Suppressor macrophage treated with lipopolysaccharide for 1 hour (primary cell): ENCODE measurements at places on chromosomes 11 and 22.

DNA sequence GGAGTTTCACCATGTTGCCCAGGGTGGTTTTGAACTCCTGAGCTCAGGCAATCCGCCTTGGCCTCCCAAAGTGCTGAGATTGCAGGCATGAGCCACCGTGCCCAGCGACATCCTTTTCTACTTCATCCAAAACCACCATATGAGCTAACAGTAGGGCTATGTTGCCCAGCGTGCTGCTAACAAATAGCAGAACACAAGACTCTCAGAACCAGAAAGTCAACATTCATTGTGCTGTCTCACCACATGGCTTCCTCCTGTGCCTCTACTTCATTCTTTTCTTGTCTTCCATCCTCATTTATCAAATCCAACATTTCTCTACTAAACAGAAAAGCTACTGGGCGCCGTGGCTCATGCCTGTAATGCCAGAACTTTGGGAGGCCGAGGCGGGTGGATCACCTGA is 12.0 kb upstream of the DENND5A start:
- no peak for DNase-seq

DNA sequence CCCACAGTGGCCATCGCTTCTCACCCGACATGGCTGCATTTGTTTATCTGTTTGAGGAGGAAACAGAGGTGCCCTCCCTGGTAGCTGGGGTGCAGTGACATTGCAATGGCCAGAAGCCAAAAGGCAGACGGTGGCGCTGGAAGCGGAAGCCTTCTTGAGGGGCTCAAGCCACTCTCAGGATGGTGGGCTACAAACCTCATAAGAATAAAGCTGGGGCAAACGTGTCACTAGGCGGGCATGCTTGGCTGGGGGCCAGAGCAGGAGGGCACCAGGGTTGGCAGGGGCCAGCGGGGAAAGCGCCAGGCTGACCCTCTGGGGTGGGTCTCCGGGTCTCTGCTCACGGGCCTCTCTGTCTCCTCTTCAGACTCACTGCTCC is 12.6 kb downstream of the TNNT3 start:
- no peak for DNase-seq

GRCh38 chr22:34344702-34345101 is 424.4 kb upstream of the LARGE1 start:
- no peak for DNase-seq

GRCh38 chr11:14125529-14125928 is 163.0 kb downstream of the SPON1 start:
- no peak for DNase-seq

GRCh38 chr22:36379593-36380361 is 8.0 kb downstream of the MYH9 start:
- no peak for DNase-seq

- DNase-seq, result no peak
Measured at GRCh38 chr11:117435326-117435725, 107.7 kb downstream of the CEP164 start.

- peak; percentile 59 for DNase-seq
Measured at GRCh38 chr11:8259306-8259959, 4.2 kb downstream of the LMO1 start.

GRCh38 chr11:70057080-70057479 is 21.0 kb upstream of the ANO1 start:
- no peak for DNase-seq

GRCh38 chr11:68756171-68756766 is 4.9 kb upstream of the TESMIN start:
- no peak for DNase-seq

DNA sequence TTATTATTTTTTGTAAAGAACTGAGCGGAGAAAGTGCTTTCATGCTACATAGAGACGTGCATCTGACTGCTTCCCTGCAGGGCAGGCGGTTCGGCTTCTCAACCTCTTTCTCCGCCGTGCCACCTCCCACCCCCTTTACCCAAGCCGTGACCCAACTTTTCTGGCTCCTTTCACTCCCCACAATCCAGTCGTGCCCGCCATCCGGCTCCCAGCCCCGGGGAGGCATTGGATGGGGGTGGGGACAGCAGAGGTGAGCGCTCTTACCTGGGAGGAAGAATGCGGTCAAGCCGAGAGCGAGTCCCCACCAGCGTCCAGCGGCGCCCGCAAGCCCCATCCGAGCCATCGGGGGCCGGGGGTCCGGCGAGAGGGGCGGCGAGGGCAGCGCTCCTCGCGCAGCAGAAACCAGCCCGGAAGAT is 781 bp downstream of the NECTIN1 start:
- DNase-seq, result peak; percentile 20

GRCh38 chr11:124707829-124708228 is 31.9 kb upstream of the NRGN start:
- DNase-seq, result no peak

GRCh38 chr11:113977071-113977490 is 2.2 kb downstream of the HTR3A start:
- DNase-seq, result no peak

GRCh38 chr11:20080032-20080685 is 80.1 kb downstream of the DBX1 start:
- no peak for DNase-seq

- DNase-seq, result peak; percentile 49
Measured at GRCh38 chr11:19615341-19616183, 97.1 kb upstream of the NAV2 start.

DNA sequence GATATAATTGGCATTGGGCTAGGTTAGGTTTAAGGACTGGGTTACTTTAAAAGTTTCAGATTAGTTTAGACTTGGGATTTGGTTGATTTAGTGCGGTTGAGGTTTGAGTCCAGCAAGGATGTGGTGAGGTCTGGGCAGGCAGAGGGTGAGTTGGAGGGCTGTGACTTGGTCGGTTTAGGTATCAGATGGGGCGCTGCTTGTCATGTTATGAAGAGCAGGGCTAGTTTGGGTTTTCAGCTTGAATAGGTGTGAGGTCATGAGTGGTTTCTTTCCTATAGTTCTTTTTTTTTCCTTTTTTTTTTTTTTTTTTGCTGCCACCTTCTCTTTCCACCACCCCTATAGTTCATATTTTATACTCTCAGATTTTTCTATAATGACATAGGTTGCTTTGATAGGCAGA is 4.8 kb downstream of the CLCF1 start:
- no peak for DNase-seq

DNA sequence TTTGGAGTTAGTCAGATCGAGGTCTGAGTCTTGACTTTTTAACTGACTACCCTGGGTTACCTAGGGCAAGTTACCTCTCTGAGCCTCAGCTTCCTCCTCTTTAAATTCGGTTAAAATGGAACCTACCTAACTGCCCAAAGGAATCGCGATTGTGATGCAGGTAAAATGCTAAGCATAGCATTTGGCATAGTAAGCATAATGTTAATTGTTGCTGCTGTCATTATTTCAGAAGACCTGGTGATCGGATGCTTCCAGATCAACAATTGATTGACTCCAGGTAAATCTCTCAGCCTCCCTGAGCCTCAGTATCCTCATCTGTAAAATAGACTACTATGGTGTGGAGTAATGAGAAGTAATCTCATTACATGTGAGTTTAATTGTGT is 550 bp upstream of the SLC43A1 start:
- no peak for DNase-seq

DNA sequence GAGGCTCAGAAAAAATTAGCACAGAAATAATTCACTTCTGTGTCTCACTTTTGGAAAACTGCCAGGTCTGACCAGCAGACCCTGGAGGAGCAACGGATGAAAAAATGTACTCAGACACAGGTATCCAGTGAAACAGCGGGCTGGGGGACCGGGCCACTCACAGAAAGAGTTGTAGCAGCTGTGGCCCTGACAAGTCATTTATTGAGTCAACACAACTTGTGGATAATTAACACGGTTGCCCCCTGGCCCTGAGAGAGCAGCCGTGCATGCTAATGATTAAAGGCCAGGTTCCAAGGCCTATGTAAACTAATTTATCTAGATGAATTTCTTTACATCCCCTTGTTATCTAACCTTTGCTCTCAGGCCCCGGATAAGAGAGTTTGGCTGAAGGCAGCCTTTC is 131.3 kb downstream of the AASDHPPT start:
- no peak for DNase-seq

DNA sequence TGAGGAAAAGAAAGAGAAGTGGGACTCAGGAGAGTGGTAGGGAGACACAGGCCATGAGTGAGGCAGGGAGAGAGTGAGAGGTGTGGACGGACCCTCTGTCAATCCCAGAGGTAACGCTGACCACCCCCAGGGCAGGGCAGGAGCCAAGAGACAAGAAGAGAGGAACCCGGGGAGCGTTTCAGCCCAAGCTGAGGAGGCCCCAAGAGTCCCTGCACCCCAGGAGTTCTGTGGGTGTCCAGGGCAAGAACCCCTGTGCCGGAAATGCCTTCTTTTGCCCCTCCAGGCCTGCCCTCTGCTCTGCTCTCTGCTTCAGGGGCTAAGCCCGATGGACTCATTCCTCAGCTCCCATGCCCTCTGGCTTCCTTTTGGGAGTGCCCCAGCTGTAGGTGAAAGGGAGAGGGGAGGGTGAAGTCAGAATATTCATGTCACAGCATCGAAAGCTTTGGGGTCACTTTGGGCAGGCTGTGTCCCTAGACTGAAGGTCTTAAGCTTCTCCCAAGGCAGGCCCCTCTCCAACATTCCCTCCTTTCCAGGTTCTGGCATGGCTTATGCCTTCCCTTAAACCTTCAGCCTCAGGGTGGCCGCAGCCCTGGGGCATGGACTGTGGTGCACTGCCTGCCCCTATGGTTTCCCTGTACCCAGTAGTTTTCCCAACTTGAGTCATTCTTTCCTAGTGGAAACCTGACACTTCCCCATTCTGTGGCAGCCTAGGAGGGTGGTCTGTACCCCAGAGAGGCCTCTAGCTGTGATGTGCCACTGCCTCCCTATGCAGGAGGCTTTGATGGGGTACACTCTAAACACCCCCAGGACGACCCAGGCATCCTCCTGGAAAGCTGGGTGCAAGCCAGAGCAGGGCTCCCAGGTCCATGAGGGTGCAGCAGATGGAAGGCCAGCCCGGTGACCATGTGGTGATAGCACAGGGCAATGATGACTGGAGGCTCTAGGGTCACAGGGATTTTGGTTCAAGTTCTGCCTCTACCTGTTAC is 27.1 kb downstream of the MYEOV start:
- no peak for DNase-seq

DNA sequence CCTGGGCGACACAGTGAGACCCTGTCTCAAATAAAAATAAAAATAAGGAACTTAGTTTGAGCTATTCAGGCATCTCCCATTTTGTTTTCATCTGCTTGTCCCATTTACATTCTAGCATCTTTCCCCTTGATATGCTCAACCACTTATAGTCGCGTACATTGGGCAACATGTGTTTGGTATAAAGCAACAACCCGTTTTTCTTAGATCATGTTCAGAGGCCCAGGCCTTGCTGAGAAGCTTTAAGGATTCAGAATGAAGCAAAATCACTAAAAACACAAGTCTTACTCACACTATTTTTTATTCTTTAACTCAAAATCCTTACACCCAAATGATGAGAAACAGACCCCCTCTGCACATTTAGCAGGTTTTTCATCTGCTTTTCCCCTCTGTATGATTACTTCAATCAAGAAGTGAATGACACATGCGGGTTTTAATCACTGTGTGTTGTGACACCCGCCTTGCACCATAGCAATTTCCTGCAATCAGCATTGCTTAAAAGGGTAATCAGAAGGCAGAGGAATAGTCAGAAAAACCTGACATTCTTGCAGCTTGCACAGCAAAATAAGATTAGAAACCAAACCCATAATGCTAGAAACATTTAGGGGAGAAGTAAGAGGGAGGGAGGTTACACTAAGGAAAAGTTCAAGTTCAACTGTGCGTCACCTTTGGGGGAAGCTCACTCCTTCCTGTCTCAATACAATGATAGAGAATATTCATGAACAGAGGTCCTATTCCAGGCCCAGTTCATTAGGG is 25.9 kb downstream of the ALG9 start:
- DNase-seq, result peak; percentile 80

DNA sequence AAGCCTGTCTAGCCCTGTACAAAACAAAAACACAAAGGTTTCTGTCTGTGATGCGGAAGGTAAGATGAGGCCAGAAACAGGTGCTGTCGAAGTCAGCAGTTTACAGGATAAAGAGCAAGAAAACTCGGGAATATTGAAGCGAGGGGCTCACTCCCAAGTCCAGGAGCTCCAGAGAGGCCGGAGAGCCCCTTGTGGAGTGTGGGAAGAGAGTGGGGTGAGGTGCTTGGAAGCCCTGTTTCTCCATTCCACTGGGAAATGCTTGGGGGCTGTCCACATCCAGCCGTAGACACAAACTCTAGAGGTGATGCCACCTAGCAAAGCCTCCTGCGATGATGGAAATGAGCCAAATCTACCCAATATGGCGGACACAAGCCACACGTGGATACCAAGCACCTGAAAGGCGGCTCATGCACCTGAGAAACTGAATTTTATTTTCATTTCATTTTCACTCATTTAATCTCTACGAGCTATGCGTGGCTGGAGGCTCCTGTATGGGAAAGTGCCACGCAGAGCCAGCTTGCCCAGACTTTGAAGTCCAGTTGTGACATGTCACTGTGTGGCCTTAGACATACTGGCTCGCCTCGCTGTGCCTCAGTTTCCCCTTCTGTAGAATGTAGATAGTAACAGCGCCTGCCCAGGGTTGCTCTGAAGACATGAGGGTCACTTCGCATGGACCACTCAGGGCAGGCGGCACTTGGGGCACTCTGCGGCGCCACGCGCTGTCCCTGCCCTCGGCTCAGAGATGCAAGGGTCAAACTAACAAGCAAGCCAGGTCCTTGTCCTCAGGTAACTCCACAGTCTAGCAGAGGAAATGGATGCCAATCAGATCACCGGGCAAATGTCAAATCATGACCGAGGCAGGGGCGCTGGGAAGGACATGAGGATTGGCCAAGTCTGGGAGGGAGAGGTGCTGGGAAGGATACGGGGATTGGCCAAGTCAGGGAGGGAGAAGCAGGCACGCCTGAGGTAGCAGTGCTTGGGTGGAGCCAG is 684.7 kb downstream of the TBC1D22A start:
- DNase-seq, result no peak

- DNase-seq, result peak; percentile 50
Measured at GRCh38 chr11:128694618-128695481, 978 bp downstream of the FLI1 start.

- no peak for DNase-seq
Measured at GRCh38 chr11:73170140-73170539, 28.0 kb upstream of the FCHSD2 start.

DNA sequence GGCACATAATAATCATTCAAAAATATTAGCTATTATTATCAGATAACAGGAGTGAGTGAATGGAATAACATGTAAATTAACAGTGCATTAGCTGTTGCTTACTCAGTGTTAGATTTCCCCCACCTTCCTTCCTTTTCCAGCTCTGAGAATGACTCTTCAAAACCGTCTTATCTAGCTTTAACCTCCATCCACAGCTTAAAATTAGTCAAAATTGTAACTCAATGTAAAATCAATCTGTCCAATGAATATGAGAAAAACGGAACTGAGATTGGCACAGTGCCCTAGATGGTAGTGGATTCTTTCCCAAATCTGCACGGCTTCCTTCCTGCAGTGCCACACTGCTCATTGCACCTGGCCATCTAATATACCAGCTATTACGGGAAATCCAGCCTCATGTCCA is 156.8 kb upstream of the BDNF start:
- DNase-seq, result peak; percentile 14

GRCh38 chr11:130932086-130932712 is 15.9 kb upstream of the SNX19 start:
- no peak for DNase-seq

DNA sequence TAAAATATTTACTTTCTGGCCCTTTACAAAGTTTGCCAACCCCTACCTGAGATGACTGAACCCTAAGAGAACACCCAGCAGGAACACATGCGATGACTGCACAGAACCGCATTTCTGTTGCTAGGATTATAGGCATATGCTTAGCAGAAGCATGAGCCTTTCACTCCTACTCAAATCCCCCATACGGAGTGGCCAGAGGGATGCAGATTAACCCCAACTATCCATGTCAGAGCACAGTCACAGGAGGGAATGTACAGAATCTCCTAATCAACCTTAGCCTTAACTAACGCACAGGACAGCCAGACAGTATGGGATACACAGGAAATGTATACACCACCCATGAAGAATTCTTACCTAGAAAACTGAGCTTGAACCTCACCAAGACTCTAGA is 6.2 kb downstream of the HPS4 start:
- DNase-seq, result peak; percentile 31
